ENCODE measurements at places on chromosomes 6 and 20.

DNA sequence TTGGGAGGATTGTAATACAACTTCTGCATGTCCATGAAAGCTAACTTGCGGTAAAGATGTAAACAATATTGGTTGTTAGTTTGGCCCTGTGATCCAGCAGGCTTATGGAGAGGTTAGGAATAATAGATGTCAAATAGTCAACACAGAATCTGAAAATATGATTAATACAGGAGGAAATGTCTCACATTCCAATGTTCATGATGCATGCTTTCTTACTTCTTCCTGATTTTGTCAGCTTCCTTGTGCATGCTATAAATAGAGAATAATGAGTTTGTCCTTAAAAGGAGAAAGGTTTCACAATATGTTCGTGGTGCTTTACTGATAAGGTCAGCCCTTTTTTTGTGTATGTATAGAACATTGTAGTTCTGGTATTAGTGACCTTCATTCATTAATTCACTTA is 136.7 kb downstream of the MMUT start:
- no peak for DNase-seq

DNA sequence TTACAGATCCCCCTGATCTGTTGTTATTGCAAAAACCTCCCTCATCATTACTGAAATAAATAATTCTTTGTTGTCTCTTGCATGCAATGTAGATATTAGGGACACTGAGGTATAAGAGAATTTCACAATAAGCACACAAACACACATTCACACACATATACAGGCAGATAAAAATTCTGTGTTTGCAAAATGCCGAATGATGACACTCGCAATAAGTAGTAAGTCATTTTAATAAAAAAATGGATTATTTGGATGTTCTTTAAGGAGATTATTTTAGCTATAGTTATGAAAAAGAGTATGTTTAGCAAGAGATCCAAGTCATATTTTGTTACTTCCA is 13.6 kb downstream of the DEFB114 start:
- DNase-seq: no peak

- DNase-seq: no peak
Observed at GRCh38 chr20:58125726-58126125, 102.7 kb downstream of the ANKRD60 start.

DNA sequence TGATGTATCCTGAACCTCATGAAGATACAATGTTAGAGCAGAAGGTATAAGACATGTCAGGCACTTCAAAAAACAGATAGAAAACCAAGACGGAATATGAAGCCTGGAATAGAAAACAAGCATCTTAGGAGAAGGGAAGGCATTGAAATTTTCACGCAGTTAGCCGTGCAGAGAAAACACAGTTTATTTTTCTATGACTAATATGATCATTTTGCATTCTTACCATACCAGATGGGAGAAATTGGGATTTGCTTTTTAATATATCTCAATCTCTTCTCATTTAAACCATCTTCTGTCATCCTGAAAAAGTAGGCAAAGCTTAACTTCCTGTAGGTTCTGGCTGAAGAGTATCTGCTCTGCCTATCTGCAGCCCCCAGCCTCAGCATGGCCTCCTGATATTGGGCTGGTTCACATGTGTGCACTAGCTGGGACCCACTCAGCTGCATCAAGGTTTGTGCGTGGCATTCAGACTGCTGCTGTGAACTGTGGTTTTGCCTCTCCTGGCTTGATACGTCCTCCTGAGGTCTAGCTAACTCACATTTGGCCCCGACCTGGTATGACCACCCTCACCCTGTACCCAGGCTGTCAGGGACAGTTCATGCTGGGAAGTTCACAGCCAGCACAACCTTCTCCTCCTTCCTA is 392.5 kb upstream of the SASH1 start:
- DNase-seq: no peak

- no peak for DNase-seq
Observed at GRCh38 chr20:54118220-54119001, 48.0 kb upstream of the BCAS1 start.

- DNase-seq: no peak
Observed at GRCh38 chr6:152977556-152977955, 5.3 kb downstream of the FBXO5 start.

- peak; percentile 72 for DNase-seq
Observed at GRCh38 chr6:34065466-34066217, 80.2 kb downstream of the GRM4 start.

DNA sequence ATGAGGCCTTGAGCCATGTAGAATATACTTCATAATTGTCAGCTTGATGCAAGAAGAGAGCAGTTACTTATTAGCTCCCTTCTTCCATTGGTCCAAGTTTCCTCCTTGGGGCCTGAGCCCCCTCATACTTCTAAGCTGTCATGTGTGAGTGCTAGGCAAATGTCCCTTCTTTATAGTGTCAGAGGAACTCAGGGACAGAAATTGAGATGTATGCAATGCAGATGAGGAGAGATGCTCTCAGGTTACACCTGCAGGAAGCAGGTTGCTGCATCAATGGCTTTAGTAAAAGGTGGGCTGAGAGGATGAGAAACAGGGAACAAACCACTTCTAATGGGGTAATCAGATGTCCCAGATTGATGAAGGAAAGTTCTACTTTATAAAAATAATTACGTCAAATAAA is 6.7 kb upstream of the PDSS2 start:
- no peak for DNase-seq

DNA sequence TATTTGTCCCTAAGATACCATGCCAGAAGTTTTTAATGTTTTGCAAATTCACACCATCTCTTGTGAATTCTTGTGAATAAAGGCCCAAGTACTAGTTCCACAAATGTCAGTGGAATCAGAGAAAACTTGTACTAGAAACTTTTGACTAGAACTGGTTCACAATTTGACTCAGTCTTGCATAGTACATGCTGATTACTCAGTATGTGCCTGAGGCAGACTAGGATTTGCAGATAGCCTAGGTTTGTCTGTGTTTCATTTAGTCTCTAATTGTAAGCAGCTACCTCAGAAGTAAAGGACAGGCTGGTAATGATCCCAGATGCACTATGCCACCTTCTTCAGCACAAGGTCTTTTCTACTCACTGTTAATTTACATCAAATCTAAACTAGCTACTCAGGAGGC is 34.2 kb upstream of the GSTA4 start:
- DNase-seq: no peak

DNA sequence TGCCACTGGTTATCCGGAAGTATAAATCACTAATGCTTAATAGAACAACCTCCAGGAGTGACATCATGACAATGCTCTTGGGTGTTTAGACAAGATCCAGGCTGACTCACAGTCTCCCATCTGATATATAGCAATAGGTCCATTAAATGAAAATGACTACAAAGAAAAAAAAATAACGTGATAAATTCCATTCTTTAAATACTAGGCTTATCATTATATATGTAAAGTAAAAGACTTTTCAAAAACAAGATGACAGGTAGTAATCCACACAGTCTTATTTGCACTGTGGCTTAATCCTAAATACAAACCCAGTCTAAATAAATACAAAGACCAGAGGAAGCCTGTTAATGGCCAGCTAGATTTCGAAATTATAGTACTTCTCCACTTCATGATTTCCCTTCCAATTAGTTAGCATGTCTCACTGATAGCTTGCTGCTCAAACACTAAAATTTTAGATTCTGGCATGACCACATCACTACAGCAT is 149.1 kb upstream of the BEND3 start:
- no peak for DNase-seq

GRCh38 chr6:8135276-8135675 is 32.9 kb upstream of the EEF1E1 start:
- DNase-seq: no peak

- DNase-seq: no peak
Observed at GRCh38 chr6:80348263-80348662, 241.8 kb downstream of the BCKDHB start.

DNA sequence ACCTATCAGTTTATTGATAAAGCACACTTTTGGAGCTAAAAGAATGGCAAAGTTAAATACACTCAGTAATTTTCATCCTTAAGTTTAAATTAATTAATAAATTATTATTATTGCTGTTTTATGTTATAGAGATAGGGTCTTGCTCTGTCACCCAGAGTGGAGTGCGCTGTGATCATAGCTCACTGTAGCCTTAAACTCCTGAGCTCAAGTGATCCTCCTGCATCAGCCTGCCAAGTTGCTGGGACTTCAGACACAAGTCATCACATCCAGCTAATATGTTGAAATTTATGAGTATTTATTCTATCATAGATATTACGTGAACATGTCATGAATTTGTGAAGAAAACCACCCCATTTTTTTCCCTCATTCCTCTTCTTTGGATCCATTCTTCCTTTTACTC is 64.2 kb downstream of the GJA1 start:
- no peak for DNase-seq

GRCh38 chr20:2576317-2576727 is 39.9 kb downstream of the TMC2 start:
- DNase-seq: no peak

DNA sequence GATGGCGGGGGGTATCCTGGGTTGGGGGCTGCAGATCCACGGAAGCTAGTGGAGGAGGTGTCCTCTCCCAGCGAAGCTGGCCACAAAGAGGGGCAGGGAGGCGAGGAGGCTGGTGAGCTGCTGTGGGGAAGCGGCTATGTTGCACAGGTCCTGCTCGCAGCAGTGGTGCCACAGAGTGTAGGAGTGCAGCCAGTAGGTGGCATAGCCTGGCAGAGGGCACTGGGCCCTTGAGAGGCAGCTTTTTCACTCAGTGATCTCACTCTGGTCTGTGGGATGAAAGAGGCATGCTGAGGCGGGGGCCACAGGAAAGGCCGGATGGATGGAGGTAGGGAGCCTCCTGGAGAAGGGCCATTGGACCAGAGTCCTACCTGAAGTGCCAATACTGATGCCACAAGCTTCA is 2.9 kb upstream of the LY6G6D start:
- DNase-seq: no peak

- DNase-seq: peak; percentile 94
Observed at GRCh38 chr6:43075670-43076463, at the start of gene PTK7. TSS of gene PTK7 (plus strand) at chr6:43076314. CDS start at chr6:43076489, 175 bp downstream.

GRCh38 chr20:50645253-50646068 is 45.9 kb downstream of the RIPOR3 start:
- no peak for DNase-seq

DNA sequence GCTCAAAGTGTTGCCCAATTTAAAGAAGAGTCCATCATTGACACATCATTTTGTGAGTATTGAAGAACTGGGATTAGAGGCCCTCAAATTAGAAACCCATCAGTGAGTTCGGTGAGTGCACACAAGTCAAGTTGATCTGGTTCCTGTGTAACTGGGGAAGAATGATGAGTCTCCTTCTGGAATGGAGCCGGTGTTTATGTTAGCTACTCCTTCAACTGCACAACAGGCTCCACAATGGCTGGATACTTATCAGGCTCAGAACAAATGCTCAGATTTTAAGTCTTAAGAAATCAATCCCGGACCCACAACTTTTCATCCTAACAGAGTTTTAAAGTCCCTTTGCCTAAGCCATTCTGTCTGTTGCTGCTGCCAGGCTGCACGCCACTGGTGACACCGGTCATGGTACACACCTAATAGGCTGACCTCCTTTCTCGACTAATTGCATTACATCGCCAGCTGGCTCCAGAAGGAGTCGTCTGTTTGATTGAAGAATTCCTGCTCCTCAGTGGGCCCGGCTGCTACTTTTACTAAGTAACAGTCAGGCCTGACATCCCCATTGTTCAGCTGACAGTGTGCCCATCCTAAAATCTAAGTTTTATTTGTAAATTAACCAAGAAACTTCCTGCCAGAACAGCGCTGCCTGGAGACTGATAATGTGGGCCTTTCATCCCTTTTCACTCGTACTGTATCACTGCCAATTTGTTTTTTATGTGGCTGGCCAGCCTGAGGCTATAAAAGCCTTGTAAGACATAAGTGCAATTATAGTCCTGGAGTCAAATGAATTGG is 130.4 kb downstream of the INSM1 start:
- DNase-seq: peak; percentile 87

DNA sequence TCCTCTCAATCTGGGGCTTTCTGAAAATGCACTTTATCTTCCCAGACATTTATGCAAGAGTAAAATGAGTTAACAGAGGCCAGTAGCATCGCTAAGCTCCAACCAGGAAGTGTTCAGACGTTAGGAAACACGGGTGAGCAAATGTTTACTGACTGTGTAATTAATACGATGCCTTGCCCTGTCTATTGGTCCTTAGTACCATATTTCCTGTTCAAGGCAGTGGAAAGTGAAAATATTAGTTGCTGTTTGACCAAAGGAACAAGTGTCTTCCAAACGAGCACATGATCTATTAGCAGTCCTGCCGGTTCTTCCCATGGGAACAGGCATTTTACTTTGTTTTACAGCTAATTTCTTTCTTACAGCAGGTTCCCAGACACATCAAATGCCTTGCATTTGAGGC is 311.1 kb upstream of the JAG1 start:
- DNase-seq: no peak

DNA sequence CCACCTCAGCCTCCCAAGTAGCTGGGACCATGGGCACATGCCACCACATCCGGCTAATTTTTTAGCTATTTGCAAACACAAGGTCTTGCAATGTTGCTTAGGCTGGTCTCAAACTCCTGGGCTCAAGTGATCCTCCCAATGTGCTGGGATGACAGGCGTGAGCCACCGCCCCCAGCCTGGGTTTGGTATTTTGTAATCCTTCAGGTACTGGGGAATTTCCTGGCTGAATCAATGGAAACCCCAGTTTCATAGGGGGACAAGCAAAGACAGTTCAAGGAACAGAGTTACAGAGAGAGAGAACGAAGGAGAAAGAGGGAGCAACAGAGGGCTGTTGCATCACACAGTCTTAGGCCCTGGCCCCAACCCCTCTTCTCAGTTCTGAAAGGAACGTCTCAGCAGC is 35.7 kb downstream of the RAB44 start:
- no peak for DNase-seq

- no peak for DNase-seq
Observed at GRCh38 chr6:79034865-79035264, 43.2 kb downstream of the PHIP start.

DNA sequence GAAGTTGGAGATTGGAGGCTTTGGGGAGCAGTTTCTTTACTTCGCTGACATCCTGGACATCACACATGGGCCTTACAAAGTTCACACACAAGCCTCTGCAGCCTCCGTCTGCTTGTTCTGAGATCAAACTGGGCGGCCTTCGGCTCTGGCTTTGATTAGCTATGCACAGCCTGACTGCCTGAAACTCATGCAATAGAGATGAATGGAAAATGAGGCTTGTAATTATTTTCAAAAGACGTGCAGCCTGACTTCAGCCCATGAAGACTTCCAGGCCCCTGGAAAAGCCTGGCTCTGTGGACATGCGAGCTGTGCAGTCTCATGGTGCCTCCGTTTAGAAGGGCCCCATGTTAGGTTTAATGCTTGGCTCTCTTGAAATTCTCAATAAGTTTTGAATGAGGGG is 480.5 kb upstream of the SULF2 start:
- no peak for DNase-seq

DNA sequence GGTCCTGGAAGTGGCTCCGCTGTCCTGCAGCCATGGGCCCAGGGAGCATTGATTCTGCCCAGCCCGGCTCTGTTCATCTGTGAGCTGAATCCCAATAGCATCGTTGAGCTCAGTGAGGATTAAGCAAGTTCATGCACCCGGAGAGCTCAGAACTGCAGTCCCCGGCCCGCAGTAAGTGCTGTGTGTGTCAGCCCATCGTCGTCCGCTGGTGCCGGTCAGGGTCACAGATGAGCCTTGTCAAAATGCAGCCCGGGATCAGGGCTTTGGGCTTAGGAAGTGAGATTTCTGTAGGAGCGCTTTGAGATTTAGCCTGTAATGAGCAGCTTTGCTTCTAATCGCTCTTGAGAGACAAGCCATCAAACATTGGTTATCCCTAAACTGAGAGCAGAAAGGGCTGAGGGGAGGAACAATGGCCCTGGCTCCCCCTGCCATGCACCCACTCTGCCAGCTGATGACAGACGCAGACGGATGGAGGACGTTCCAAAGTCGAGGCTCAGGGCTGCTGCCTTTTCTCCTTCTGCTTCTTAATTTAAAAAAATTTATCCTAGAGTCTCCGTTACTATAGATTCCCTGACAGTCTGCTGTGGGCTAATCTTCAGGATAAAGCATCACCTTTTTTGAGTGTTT is 25.6 kb upstream of the SULF2 start:
- peak; percentile 53 for DNase-seq

All from brain (organoid and tissue), 16 donors.